CD4-positive, alpha-beta T cell treated with Interleukin-17A for 4 hours (primary cell): ENCODE measurements at places on chromosomes 12 and 14.

DNA sequence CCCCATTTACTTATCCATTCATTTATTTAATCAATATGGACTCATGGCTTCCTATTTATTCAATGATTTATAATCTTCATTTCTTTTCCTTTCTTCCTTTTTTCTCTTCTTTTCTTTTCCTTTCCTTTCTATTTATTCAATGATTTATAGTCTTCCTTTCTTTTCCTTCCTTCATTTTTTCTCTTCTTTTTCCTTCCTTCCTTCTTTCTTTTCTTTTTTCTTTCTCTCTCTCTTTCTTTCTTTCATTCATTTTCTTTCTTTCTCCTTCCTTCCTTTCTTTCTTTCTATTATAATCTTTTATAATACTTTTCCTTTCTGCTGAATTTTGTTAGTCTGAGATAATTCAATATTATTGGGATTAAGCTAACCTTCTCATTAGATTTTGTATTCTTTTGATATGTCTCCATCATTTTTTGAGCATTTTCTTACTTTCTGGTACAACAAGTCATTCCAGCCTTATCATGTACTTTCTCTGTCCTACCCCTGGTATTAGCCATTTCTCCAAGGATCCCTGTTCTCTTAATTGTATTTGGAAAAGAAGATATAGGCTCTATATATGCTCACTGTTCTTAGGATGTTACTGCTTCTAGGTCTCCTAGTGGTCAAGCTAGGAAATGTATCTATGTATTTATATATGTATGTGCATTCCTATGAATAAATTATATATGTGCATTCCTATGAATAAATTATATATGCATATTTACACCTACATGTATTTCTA is 12.1 kb downstream of the LACRT start:
- no peak for DNase-seq

DNA sequence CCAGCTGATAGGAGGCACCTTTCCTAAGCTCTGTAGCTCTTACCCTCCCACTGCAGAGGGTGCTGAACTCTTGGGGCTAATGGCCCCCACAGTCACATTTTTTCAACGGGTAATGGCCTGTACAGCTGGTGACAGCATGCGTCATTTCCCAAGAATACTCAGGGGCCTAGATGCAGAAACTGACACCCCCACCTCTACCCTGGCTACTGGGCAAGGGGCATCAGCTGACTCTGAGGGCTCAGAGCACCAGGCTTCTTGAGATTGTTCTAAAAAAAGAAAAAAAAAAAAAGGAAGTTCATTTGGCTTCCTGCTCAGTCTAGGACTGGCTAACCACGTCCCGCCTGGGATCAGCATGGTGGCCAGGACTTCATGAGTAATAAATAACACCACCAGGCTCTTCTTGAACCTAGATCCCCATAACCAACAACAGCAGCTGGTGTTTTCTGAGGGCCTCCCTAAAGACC is 35.2 kb downstream of the ZFP36L1 start:
- no peak for DNase-seq

- DNase-seq = no peak
Observed at GRCh38 chr12:74999474-74999873, 210.2 kb downstream of the KCNC2 start.

DNA sequence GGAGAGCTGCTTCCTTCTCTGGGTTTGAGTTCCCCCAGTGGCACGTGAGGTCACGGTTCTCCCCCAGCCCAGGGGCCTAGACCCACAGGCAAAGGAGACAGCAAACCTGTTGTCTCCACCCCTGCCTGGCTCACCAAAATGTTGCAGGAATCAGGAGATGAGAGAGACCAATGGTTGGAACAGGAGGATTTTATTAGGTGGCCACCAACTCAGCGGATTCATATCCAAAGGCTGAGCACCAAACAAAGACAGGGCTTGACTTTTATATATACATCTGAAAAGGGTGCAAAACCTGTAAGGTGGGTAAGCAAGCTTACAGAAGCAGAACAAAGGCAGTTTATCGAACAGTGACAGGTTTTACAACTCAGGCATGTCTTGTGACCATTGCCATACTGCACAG is 9.2 kb upstream of the ADAM21 start:
- no peak for DNase-seq

DNA sequence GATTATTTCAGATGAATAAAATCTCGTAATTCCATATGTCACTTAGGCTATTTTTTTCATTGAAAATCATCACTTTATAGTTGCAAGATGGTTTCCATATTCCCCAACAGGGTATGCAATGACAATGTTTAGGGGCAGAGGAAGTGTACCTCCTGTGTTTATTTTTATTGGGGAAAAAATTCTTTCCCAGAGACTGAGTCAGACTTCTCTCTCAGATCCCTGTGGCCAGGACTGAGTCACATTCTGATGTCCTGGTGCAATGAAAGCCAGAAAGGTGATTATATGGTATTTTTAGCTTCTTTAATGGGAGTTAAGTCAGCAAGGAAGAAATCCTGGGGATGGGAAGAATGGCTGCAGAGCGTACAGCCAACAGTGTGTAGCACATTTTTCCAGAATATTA is 196.9 kb upstream of the ALG10 start:
- DNase-seq = no peak

- no peak for DNase-seq
Observed at GRCh38 chr12:46699986-46700385, 125.8 kb downstream of the SLC38A4 start.

- no peak for DNase-seq
Observed at GRCh38 chr14:68084256-68084655, 264.7 kb downstream of the RAD51B start.

DNA sequence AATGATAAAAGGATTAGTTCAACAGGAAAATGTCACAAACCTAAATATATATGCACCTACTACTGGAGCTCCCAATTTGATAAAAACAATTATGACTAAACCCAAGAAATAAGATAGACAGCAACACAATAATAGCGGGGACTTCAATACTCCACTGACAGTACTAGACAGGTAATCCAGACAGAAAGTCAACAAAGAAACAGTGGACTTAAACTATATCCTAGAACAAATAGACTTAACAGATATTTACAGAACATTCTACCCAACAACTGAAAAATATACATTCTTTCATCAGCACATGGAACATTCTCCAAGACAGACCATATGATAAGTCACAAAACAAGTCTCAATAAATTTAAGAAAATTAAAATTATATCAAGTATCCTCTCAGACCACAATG is 28.0 kb upstream of the LGR5 start:
- no peak for DNase-seq

GRCh38 chr14:30980980-30981379 is 44.5 kb upstream of the AP4S1 start:
- no peak for DNase-seq
